ENCODE measurements at places on chromosomes 3 and 15.

GRCh38 chr3:16599694-16600093 lies 5.5 kb downstream of the DAZL start:
- DNase-seq = no peak

- no peak for DNase-seq
Observed at GRCh38 chr3:46845860-46846623, 17.2 kb downstream of the MYL3 start.

- no peak for DNase-seq
Observed at GRCh38 chr3:171172070-171172469, 145.6 kb upstream of the SLC2A2 start.

GRCh38 chr15:28080386-28080785 lies 18.7 kb downstream of the OCA2 start:
- DNase-seq = no peak

GRCh38 chr3:55434789-55435188 lies 52.3 kb downstream of the WNT5A start:
- no peak for DNase-seq

GRCh38 chr3:66427951-66428474 lies 72.8 kb downstream of the LRIG1 start:
- no peak for DNase-seq

GRCh38 chr3:127677541-127678314 lies 5.0 kb downstream of the ABTB1 start:
- DNase-seq = no peak

Measured in AG04449 (cell line).